ENCODE measurements at places on chromosomes 11 and 22.

DNA sequence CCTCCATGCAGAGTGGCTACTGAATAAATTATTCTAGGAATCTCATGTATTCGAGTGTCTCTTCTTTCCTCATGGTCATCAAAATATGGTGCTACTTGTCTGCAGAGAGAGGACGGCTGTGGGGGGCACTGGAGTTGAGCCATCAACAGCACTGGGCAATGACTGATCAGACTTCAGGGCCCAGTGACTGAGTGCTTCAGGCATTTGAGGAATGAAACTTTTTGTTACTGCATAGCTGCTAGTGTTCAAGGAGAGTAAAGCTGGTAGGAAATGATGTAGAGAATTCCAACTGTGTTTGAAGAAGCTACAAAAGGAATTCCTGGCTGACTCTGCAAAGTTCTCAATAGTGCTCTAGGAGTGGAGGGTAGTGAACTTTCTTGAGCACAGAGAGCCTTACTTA lies 277.7 kb downstream of the CADM1 start:
- DNase-seq, result no peak

- DNase-seq, result no peak
Observed at GRCh38 chr11:66728693-66729385, at the start of gene SPTBN2. TSS of gene SPTBN2 (minus strand) at chr11:66729216. CDS start at chr11:66721240, 7,976 bp downstream.

DNA sequence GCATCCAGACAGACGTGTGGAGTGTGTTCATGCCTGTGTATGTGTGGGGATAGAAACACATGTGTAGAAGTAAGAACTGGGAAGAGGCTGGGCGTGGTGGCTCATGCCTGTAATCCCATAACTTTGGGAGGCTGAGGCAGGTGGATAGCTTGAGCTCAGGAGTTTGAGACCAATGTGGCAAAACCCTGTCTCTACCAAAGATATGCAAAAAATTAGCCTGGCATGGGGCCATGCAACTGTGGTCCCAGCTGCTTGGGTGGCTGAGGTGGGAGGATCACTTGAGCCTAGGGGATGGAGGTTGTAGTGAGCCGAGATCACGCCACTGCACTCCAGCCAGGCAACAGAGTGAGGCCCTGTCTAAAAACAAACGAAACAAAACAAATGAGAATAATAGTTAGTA lies 1166.6 kb downstream of the TBC1D22A start:
- DNase-seq, result no peak

DNA sequence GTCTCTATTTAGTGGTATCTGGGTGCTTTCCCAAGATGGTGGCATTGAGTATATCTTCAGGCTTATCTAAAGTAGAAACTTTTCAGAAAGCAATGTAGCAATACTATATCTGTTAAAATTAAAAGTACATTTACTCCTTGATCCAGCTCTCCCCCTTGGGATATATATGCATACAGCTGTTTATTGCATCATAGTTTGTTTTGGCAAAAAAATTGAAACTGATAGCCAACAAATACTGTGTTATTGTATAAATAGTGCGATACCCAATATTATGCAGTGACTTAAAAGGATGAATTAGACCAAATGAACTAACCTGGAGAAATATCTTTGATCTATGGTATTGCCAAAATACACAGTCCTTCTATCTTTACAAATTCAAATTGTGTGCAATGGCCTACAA lies 8.4 kb upstream of the OR10A3 start:
- no peak for DNase-seq

DNA sequence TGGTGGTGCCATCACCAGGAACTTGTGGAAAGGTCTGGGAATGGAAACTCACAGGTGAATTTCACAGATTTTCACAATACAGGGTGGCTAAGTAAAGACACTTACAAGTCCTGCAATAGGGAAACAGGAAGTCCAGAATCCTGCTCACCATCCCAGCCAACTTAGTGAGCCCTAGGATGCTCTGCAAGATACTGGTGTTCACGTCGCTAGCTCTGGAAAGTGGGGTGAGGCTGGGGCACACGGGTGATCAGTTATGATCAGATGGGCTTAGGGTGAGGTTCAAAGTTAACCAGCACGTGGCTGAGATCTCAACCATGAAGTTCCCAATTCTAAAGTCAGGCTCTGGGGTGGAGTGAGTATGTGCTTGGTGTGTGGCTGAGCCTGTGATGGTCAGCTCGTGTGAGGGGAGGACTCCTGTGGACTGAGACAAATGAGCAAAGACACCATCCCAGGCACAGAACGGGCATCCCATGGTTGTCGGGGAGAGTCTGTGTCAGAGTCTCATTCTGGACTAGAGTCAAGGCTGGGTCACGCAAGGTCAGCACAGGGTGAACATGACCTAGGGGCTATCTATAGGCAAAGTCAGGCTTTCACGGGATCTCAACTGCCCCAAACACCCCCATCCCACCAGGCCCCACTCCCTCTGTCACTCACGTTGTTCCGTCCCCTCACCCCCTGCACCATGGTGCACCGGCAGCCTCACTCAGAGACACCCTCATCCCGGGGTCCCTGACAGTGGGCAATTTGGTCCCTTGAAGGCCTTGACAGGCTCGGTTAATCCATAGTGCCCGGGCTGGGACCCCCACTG lies 23.9 kb downstream of the IGLL5 start:
- no peak for DNase-seq

GRCh38 chr11:12009617-12010321 lies 1.3 kb upstream of the DKK3 start:
- no peak for DNase-seq

- DNase-seq, result no peak
Observed at GRCh38 chr11:72378704-72379383, 55.5 kb downstream of the CLPB start.

DNA sequence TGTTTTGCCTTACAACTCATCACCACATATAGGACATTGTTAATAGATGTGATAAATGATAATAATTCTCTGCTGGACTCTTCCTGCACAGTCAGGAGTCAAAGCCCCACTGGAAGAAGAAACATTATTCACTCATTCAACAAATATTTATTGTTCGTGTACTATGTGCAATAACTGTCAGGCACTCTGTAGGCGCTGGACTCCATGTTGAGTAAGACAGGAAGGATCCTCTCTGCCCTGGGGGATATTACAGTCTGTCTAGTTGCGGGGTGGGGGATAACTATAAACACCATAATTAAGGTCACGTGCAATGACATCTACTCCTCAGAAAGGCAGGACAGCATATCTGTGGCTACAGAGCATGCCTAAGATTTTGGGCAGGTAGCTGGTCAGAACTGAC lies 281.1 kb downstream of the FAT3 start:
- DNase-seq, result no peak

- DNase-seq, result no peak
Observed at GRCh38 chr11:97461044-97461880, 1071.4 kb downstream of the JRKL start.

DNA sequence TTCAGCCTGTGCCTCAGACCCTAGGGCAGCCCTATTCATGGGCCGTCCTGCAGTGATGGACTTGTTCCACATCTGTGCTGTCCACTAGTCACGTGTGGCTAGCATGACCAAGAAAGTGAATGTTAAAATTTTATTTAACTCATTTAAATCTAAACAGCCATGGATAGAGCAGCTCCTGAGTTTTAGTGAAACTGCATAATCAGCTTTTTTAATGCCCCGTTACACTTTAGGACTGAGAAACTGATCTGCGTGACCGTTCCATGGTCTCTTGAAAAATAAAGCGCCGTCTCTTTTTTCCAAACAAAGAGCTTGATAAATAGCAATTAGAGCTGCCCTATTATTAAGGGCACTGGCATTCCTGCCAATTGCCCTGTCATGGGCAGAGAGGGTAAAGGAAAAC lies 76.5 kb upstream of the SNX19 start:
- DNase-seq, result no peak

- no peak for DNase-seq
Observed at GRCh38 chr11:10205928-10206327, 88.1 kb downstream of the SBF2 start.

DNA sequence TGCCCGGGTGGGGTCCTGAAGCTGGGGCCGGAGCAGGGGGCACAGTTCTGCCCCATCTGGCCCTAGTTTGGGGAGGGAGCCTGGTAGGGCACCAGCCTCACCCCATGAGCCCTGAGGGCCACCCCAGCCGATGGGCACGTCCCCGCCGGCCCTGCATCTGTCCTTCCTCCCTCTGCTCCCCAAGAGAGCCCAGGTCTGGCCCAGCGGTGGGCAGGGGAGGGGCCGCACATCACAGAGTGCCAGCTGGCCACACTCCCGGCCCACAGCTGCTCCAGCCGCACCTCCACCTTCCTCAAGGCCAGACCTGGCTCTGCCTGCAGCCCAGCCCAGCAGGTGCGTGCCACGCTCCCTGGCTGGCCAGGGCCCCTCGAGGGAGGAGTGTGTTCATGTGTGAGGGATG lies 21.6 kb downstream of the BRSK2 start:
- no peak for DNase-seq

GRCh38 chr11:31814176-31814868 lies 3.2 kb upstream of the PAX6 start:
- DNase-seq, result peak; percentile 37

GRCh38 chr22:17866621-17867020 lies 92.4 kb upstream of the BID start:
- no peak for DNase-seq

- no peak for DNase-seq
Observed at GRCh38 chr11:122042981-122043380, 73.0 kb downstream of the BLID start.

DNA sequence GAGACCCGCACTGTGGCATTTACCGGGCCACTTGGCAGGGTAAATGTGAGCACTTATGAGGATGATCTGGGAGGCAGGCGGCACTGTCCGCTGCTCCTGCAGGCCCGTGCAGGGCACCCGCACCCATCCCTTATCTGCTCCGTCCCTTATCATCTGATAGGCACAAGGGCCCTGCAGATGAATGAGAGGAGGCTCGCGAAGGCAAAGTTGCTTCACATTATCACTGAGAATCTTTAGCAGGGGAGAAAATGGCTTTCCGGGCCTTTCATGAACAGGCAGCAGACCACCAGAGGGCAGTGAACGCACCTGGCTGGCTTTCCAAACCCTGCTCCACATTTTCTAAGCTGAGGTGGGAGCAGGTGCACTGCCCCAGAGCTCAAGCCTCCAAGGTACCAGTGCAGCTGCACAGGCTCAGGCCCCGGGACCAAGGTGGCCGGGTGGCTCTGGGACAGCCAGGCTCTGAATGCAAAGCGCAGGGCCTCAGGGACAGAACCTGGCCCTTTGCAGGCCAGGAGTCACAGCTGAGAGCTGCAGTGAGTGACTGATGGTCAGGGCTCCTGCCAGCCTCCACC lies 165.6 kb downstream of the SHANK2 start:
- DNase-seq, result no peak

- DNase-seq, result peak; percentile 20
Observed at GRCh38 chr11:73969991-73970800, 12.4 kb downstream of the UCP2 start.

DNA sequence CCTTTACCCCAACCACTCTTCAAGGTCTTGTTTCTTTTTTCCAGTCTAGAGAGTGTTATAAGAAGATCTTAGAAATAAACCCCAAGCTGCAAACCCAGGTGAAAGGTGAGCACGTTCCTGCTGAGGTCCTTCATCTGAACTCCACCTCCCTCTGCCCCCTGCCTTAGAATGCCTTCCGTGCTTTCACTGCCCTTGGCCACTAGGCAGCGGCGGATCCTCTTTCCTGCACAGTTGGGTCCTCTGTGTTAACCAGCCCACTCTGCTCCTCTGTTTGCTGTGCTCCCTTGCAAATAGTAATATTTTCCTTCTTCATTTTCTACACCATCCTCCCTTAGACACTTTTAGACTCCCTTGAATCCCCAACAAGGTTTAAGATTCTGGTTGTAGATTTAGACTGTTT lies 24.3 kb downstream of the TTC12 start:
- DNase-seq, result no peak

DNA sequence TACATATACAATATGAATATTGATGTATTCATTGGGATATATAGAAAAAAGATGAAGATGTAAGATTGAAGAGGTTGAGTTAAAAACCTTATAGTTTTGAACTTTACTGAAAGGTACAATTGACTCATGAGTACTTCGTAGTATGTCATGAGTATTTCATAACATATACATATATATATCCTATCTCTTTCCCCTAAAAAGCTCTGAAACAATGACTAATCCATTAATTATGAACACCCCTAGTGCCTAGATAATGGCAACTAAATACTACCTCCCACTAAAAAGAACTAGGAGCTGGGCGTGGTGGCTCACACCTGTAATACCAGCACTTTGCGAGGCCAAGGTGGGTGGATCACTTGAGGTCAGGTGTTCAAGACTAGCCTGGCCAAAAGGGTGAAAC lies 31.5 kb downstream of the SLC35F2 start:
- DNase-seq, result no peak

GRCh38 chr22:29606320-29606719 lies 2.9 kb downstream of the NF2 start:
- DNase-seq, result no peak

GRCh38 chr22:20424568-20424931 lies 13.1 kb downstream of the SCARF2 start:
- DNase-seq, result no peak

DNA sequence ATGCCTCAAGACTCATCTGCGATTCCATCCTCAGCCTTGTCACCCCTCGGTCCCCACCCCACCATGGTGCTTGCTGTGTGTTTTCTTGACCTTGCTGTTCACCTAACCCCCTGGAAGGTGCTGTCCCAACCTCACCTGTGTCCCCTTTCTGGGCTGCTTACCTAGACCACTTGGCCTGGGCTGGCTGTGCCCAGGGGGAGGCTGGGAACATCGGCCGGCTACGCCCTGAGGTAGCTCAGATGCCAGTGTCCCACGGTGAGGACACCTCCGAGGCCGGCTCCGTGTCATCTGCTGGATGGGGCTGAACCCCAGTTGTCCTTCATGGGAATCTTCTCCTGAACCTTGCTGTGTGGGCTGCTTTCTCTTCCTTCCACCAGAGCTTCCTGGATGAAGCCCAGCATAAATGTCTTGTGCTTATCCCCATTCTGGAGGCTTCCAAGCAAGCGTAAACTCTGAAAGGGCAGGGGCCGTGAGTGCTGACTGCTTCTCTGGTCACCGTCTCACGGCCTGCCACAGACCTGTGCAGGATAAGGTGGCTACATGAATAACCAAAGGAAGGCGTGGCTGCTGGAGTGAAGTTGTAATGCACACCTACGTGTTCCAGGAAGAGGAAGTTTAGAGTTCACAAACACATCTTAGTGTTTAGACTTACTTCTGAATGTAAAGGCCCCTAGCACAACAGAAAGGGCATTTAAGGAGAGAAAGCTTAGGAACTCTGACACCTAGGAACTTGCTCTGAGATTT lies 724.3 kb downstream of the TBC1D22A start:
- no peak for DNase-seq

- DNase-seq, result no peak
Observed at GRCh38 chr11:102799681-102800340, 1.9 kb upstream of the MMP1 start.

GRCh38 chr11:204587-205109 lies 2.6 kb downstream of the BET1L start:
- no peak for DNase-seq

DNA sequence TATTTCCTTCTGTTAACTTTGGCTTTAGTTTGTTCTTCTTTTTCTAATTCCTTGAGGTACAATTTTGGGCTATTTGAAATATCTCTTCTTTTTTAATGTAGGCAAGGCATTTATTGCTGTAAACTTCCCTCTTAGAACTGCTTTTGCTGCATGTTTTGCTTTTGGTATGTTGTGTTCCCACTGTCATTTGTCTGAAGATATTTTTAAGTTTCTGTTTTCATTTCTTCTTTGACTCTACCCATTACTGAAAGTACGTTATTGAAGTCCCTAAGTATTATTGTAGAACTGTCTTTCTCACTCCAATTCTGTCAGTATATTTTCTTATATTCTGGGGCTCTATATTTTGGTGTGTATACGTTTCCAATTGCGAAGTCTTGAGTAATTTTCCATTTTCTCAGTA lies 77.9 kb downstream of the KCNQ1OT1 start:
- DNase-seq, result no peak

GRCh38 chr22:25125693-25126357 lies 73.8 kb upstream of the CRYBB3 start:
- no peak for DNase-seq
